Motor neuron (in vitro differentiated cells): ENCODE measurements at places on chromosomes 6 and 20.
A peak's percentile ranks its signal among the peaks of the same experiment; 100 is the strongest.

GRCh38 chr20:49475292-49476015, 7.0 kb downstream of the KCNB1 start:
- ATAC-seq, result no peak

DNA sequence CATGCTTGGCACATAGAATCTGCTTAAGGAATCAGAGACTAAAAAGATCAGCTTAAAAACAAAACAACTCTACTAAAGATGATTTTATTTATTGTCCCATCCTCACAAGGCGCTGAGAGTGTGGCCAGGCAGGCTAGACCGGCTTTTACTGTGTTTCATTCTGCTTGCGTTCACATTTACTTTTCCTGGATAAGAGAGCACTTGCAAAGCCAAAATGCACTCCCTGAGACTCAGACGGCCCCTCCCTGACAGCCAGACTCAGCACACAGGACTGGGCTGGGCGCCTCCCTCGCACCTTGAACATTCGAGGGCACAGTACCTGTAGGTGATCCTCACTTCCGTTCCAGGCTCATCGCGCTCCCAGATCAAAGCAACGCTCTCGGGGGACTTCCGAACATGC, 10.2 kb downstream of the ACSS1 start:
- no peak for ATAC-seq

- ATAC-seq, result no peak
Observed at GRCh38 chr6:16758163-16758975, 2.9 kb downstream of the ATXN1 start.

GRCh38 chr20:36677422-36677771, 31.4 kb upstream of the SLA2 start:
- no peak for ATAC-seq

- no peak for ATAC-seq
Observed at GRCh38 chr6:49579649-49580048, 29.2 kb downstream of the C6orf141 start.

GRCh38 chr6:108118359-108118724, 43.8 kb upstream of the OSTM1 start:
- peak; percentile 2 for ATAC-seq

DNA sequence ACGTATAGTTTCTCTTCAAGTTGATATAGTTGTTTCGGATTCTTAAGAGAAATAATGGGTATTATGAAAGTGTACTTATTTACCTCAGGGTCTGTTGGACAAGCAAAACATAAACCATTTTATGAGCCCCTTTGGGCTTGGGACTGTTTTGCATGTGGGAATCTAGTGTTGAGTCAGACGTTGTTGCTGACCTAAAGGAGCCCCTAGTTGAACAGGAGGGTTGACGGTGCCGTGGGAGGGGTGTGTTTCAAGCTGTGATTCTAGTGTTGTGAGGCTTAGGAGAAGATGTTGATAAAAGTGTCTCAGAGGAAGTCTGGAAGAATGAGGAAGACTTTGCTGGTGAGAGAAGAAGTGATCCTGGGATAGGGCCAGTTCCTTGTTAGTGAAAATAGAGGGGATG, 140.0 kb downstream of the ARID1B start:
- ATAC-seq, result no peak

DNA sequence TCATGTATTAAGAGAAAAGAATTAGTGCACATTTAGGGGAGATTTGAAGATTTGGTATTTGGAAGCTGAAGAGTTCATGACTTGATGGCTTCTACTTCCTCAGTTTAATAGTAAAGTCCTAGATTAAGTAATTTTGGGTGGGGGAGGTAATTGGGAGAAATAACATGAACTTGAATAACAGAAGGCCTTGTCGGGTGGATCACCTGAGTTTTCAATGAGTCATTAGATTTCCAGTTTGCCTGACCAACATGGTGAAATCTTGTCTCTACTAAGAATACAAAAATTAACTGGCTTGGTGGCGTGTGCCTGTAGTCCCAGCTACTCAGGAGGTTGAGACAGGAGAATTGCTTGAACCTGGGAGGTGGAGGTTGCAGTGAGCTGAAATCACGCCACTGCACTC, 181.0 kb downstream of the GJA1 start:
- ATAC-seq, result no peak

- ATAC-seq, result no peak
Observed at GRCh38 chr20:18288749-18289267, 481 bp downstream of the ZNF133 start.

- ATAC-seq, result no peak
Observed at GRCh38 chr6:22928775-22929174, 359.4 kb downstream of the HDGFL1 start.

DNA sequence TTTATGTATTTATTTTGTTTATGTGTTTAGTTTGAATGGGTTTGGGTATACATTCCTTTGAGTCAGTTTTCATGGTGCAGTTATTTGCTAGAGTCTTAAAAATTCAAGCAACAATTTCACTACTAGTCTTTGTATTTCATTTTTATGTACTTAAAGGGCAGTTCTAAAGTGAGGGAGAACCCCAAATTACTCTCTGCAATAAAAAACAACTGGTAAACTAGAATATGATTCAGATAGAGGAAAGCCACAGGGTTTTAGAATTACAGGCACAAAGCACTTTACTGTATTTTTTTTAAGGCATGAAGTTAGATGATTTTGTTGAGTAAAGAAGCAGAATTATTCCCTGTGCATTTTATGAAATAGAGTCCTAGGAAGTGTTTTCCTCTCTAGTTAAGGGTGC, 183.3 kb downstream of the ARID1B start:
- no peak for ATAC-seq

- ATAC-seq, result no peak
Observed at GRCh38 chr6:137677709-137678108, 183.5 kb upstream of the OLIG3 start.

GRCh38 chr6:160378882-160379281, 30.7 kb downstream of the SLC22A3 start:
- no peak for ATAC-seq

GRCh38 chr6:52015953-52016352, 71.5 kb downstream of the PKHD1 start:
- ATAC-seq, result no peak

DNA sequence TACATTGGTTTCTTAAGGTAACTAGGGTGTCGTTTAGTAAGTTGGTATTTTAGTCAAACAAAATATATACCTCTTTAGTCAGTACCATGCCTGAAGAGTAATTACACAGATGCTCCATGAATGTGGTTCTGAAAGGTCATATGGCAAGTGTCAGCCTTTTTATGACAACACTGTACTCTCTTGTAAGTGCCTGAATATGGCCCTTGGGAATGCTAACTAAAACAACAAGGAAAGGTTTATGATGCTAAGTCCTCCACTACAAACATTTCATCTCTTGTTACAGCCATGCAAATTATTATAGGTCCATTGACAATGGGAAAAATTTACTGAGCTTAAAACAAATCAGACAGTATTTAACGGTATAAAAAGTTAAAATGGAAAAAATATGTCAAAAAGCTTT, 39.0 kb upstream of the SUPT3H start:
- no peak for ATAC-seq

GRCh38 chr20:764255-764654, 4.0 kb downstream of the SLC52A3 start:
- no peak for ATAC-seq

DNA sequence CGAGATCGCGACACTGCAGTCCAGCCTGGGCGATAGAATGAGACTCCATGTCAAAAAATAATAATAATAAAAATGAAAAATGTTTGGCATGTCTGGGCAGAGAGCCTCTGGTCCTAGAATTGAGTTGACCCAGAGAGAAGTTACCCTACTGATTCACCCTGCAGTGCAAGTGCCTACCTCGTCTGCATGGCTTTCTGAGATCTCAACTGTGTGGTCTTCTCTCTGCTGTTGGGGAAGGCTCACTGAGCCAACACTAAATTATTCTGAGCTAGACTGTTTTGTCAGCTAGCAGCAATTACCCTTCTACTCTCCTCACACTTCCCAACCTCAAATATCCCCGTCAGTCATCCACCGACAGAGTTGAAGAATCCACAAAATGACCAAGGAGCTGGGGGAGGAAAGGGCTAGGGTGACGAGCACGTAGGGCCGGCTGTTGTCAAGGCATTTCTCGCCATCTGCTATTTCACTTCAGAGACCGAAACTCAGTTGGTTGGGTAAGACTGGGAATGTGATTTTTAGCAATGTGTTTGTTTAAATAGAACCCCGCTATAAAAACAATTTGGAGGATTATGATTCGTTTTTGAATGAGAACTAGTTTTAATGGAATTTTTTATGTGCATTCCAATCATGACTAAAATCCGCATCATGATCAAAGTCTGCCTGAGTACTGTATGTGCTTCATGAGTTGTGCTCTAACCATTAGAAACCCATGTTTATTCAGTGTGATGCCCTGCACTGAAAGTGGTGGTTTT, 9.4 kb downstream of the MAS1 start:
- ATAC-seq, result no peak

GRCh38 chr20:43507150-43508080, at the start of gene L3MBTL1:
TSS of gene L3MBTL1 (plus strand) at chr20:43507697. CDS start at chr20:43513504, 5,807 bp downstream.
- ATAC-seq, result peak; percentile 96

DNA sequence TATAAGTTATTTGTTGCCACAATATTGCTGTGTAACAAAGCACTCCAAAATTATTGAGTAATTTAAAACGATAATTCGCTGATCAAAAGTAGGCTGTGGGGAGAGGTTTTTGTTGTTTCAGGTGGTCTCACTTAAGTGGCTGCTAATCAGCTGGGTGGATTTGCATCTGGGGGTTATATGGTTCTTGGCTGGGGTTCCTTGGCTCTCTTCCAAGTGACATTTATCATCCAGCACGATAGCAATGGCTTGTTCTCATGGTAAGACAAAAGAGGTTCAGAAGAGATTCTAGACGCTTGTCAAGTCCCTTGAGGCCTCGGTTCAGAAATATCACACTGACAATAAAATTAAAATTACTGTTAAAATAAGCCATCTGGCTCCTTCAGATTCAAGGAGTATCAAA, 1648.8 kb downstream of the GRIK2 start:
- no peak for ATAC-seq

DNA sequence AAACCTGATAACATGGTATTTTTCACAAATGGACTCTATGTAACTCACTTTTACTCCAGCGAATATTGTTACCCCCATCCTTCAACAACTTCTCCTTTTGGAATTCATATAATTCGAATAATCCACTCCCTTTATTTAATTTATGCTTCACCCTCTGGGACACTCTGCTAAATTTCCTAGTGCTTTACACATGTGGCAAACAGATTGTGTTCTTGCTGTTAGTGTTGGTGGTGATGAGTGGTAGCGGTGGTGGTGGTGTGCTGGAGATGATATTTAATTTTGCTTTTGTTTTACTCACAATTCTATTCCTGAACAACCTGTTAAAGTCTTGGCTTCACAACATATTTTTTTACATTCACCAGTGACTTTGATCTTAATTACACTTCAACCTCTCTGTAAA, 32.8 kb downstream of the HTR1B start:
- ATAC-seq, result no peak

DNA sequence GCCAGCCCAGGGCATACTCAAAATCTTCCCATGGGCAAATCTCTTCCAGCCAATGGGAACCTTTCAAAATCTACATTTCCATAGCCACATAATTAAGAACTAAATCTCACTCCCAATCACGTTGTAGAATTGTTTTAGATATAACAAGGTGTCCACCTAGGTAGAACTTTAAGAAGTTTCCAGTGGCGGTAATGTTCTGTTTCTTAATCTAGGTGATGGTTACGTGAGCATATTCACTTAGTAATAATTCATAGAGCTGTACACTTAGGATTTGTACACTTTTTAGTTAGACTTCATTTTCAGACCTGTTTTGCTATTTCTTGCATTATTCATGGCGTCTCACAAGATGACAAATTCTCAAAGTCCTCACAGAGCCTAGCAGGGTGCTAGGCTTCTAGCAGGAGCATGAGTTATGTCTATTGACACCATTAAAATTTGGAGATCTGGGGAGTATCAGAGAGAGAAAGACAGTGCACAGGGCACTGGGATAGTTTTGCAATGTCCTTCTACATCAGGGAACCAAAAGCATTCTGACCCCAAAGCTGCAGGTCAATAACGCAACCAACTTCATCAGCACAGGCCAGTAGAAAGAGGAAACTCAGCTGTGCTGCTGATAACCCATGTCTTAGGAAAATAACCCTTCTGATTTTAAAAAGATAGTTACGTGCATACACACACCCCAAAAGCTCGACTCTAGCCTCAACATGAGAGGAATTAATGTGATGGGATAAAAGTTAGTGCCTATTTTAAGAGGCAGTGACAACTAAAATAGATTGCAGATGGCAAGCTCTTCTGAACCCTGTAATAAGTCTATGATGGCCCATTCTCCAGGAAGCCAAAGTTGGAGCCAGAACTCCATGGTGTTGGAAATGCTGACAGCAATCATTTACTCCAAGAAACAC, 518.1 kb upstream of the JARID2 start:
- no peak for ATAC-seq
